ENCODE measurements at places on chromosomes 4 and X.

- DNase-seq, result no peak
Observed at GRCh38 chrX:1833656-1834360, 218.9 kb downstream of the ASMT start.

DNA sequence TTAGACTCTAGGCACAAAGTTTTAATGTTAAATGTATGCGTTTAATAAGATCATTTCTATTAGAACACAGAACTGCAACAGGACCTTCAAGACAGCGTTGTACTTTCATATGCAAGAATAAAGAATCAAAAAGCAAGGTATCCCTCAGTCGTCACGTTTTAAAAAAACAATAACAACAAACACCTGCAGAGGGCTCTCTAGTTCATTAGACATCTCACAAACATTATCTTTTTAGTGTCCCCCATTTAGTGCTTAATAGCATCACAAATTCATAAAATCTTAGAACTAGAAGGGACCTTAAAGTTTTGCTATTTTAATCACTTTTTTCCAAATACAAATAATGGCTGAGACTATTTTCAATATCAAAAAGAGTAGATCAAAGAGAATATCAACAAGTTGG, 236.6 kb downstream of the DCHS2 start:
- DNase-seq, result no peak

- DNase-seq, result no peak
Observed at GRCh38 chrX:141742666-141743065, 44.1 kb upstream of the SPANXD start.

DNA sequence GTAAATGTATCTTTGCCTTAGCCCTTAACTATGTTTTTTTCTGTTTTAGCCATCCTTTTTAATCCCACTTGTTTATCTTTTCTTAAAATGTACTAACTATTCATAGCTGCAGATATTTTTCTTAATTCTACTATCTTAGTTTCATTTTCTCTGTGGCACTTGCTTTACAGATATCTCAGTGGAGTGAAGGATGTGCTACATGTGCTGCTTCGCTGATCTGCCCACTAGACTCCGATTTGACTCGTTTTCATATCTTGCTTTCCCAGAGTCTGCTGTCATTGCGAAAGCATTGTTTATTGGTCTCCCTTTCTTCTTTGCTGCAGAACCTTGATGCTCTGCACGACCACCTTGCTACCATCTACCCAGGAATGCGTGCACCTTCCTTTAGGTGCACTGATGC, 30.6 kb downstream of the GUCY1B1 start:
- no peak for DNase-seq

GRCh38 chr4:124980276-124980752, 267.8 kb upstream of the ANKRD50 start:
- DNase-seq, result no peak

DNA sequence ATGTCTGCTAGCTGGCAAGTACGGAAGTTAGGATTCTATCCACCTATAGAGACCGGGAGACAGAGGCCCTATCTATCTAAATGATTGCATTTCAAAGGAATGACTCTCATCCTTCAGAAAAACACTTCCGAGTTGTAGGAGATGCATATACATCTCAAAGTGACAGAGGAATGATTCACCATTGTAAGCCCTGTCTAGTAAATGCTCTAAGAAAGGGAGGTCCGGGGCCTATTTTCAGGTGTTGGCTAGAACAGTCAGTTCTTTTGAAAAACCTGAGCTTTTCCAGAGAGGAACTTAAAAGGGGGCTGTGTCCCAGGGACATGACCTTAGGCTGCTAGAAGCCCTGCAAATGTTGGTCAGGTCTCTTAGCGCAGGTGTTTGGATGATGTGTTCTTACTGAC, 262.9 kb upstream of the IL1RAPL1 start:
- no peak for DNase-seq

DNA sequence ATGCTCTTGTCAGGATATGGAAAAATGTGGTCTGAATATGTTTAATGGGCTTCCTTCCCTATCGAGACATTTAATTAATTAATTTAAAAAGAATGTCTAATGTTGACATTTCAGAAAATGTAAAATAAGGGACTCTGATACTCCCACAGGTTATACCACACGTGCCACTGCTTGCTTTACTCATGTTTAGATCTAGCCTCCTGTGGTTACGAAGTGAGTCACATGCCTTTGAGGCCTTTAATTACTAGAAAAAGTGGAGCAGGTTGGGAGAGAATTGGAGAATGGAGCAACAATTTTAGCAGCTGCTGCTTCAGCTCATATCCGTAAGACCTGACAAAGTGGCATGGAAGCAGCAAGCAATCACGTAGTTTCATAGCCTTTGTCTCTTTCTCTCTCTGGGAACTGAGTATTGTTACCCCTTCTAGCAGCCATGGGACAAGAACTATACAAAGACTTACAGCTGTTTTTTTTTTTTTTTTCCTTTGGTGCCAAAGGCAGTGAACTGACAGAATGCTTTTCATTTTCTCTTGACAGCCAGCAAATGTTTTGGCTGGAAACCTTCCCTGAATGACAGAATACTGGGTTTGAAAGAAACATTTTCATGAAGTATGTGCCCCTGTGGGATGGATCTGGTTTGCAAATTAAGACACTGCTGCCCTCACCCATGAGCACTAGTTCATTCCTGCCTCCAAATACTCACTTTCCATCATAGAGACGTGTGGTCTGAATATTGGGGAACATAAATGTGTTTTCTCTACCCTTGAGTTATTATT, 355.1 kb upstream of the PABPC5 start:
- no peak for DNase-seq

DNA sequence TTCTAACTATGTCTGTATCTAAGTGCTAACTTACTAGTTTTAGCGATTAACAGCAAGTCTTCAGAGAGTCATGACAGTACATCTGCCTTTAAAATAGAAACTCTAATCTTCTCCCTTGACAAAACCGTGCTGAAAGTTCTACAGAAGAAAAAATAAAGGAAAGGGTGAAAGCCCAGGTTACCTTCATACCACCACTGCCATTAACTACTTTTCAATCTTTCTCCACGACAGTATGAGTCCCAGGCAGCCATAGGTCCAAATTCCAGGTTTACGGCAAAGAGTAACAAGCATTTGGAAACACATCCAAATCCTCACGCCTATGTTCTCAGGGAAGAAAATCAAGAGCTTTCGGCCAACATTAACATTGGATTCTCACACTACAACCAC, 12.4 kb upstream of the ZCCHC13 start:
- no peak for DNase-seq

GRCh38 chr4:8013976-8014726, 74.5 kb upstream of the AFAP1 start:
- no peak for DNase-seq

DNA sequence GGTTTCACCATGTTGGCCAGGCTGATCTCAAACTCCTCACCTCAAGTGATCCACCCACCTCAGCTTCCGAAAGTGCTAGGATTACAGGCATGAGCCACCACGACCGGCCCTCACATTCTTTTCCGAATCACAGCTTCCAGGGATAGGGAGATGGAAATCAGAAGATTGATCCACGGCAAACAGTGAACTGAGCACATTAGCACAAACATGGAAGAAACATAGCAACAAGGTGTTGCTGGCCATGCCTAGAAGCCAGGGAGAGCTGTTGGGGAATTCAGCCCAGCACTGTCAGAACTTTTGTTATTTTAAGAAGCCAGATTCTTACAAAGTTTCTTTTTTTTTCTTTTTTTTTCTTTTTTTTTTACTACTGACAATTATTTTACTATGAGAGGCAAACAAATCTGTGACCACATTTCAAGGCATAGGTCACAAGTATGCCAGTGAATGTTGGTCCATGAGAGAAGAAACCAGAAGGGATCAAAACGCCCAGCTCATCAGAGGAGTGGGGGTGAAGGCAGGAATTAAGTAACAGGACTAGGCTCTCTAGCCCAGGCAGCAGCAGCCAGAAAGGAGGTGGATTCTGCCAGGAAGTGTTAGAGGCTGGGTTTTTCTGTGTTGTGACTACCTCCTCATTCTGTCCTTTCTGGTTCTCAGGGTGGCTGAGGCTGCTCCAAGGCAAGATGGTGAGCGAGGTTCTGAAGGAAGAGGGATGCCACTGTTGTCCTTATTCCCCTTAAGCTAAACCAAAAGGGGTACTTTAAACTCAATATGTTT, 44.1 kb downstream of the TEC start:
- no peak for DNase-seq

GRCh38 chr4:107890779-107891178, 40.6 kb upstream of the CYP2U1 start:
- DNase-seq, result no peak

GRCh38 chr4:184255361-184255760, 37.7 kb upstream of the ENPP6 start:
- no peak for DNase-seq

GRCh38 chr4:3614731-3614980, 82.4 kb upstream of the LRPAP1 start:
- no peak for DNase-seq

DNA sequence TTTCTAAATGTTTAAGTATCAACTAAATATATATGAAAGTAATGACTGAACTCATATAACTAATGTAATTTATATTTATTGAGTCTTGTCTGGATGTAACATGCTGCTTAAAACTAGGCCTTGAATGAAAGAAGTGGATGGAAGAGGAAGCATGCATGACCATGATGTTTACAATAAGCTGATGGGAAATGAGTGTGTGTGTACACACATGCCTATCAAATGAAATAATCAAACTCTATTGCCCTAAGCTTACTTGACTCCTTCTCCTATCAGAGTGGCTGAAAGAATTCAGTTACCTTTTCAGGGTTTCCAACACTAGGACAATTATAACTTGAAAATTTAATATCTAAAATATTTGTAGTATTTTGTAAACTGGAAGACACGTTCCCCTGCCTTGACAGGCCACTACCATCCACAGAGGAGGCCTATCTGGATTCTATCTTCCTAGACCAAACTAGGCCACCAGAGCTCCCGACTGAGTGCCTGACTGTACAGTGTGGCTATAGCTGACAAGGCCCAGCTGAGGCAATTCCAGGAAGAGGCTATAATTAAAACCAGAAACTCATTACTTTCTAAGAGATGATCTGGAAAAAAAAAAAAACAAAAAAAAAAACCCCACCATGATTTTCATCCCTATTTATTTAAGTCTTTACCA, 7.6 kb downstream of the ARSJ start:
- no peak for DNase-seq

GRCh38 chr4:176883108-176883550, 90.4 kb upstream of the VEGFC start:
- no peak for DNase-seq

GRCh38 chr4:53919535-53919934, 144.9 kb downstream of the CHIC2 start:
- DNase-seq, result no peak

- DNase-seq, result no peak
Observed at GRCh38 chr4:79688691-79689090, 280.7 kb upstream of the GK2 start.

GRCh38 chrX:119693996-119694451, 1.1 kb upstream of the SEPTIN6 start:
- DNase-seq, result no peak

DNA sequence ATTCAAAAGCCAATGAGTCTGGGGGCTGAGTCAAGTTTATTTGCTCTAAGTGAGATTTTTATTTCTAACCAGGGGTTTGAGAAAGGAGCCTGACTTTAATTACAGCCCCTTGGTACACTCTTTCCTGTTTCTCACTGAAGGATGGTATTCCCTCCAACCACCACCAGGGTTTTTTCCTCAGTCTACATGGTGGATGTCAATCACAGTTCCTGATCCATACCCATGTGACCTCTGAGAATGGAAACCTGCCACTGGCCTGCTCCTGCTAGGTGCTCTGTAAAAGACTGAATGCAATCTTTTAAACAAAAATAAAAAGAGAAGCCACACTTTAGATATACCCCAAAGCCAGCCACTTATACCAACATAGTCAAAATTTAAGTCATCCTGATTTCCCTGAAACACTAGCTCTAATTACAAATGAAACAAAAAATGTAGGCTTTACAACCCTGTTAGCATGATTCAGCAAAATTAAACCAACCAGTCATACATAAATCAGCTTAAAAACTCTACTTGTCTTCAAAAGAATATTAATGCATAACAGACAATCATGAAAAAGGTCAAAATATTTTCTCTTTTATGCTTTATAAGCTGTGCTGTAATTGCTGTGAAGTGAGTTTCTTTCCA, 112.1 kb upstream of the NWD2 start:
- no peak for DNase-seq

GRCh38 chrX:155744534-155744933, 131.8 kb upstream of the TMLHE start:
- DNase-seq, result no peak

DNA sequence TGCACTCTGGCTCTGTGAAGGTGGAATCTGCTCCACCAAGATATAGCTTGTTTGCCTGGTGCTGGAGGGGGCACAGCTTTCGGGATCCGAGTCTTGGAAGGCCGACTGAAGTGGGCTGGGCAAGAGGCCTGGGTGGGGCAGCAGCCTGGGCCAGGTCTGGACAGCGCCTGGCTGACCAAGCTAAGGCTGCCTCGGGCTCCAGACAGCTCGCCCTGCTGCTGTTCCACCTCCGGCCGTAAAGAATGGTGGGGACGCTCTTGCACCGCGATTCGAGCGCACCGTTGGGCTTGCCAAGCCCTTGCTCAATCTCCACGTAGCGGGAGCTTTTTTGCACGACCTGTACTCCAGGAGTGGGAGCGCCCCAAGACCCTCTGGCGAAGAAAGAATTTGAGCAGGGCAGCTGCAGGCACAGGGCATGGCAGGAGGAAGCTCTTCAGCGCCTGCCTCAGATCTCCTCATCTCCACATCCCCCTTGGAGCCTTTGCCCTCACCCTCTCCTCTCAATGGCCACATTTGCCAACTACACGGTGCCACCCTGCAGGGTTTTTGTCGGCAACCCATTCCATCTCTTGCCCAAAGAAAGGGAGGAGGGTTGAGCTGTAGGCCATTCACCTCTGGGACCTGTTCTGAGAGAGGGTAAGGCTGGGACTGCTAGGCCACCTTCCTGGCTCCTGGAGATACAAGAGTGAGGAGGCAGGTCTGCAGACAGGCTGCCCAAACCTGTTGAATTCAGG, 18.9 kb downstream of the CNGA2 start:
- DNase-seq, result peak; percentile 8

DNA sequence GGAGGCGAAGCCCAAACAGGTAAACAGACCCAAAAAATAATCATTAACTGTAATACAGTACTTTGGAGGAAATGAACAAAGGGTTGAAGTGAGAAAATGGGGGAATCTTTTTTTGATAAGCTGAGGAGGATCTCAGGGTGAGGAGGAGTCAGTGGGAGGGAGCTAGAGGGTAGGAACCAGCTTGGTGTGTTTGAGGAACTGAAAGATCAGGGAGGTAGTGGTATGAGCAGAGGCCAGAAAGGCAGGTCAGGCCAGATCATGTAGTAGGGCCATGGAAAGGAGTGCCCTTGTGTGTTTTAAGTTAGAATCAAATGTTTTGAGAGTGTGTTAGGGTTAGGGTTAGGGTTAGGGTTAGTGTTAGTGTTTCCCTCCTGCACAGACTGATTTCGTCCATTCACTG, 48.8 kb downstream of the PPP2R2C start:
- peak; percentile 38 for DNase-seq

All from GM18507 (cell line).